ENCODE measurements at places on chromosomes 4 and X. TPM values are rescaled to one million over a fixed set of nuclear protein-coding genes. Genes with fewer than 3 reads are reported as not detected.

Gene VEGFC
- 4.5 TPM for total RNA-seq

Gene AVPR2
- 1.4 TPM for total RNA-seq

Gene CENPVL3
- not detected for total RNA-seq

Gene CXCL6
- total RNA-seq = 0.31 TPM

Gene CPE
- 1.6 TPM for total RNA-seq

Gene SUPT20HL1
- not detected for total RNA-seq

Gene SSX2B
- not detected for total RNA-seq
